ENCODE measurements at places on chromosomes 12 and 14.

- DNase-seq: no peak
These were observed 83.7 kb downstream of the VWF start for GRCh38 chr12:6040815-6041214.

DNA sequence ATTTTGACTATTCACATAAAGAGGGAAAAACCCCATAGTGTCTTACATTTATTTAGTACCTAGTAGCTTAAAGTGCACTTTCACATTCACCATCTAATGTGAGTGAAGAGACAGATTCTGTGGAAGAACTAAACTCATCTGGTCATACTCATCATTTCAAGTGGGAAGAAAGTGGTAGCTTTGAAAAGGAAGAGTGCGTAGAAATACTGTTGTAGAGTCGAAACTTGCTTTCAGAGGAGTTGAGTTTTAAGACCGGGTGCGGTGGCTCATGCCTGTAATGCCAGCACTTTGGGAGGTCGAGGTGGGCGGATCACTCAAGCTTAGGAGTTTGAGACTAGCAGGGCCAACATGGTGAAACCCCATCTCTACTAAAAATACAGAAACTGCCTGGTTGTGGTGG is 222.2 kb downstream of the ERC1 start:
- DNase-seq: no peak

DNA sequence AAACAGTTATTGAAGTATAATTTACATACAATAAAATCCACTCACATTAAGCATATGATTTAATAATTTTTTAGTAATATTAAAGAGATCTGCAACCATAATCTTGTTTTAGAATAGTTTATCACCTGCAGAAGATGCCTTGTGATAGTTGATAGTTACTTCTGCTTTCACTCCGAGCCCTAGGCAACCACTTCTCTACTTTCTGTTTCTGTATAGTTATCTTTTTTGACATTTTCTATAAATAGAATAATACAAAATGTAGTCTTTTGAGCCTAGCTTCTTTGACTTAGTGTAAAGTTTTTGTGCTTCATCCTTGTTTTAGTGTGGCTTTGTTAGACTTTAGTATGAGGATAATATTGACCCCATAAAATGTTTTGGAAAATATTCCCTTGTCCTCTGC is 111.0 kb downstream of the MNAT1 start:
- DNase-seq: no peak

GRCh38 chr14:50524731-50525515 is 7.4 kb downstream of the MAP4K5 start:
- DNase-seq: peak; percentile 34

GRCh38 chr12:70919597-70920035 is 922 bp downstream of the PTPRR start:
- DNase-seq: peak; percentile 3

GRCh38 chr14:63275611-63276010 is 43.1 kb downstream of the GPHB5 start:
- no peak for DNase-seq

DNA sequence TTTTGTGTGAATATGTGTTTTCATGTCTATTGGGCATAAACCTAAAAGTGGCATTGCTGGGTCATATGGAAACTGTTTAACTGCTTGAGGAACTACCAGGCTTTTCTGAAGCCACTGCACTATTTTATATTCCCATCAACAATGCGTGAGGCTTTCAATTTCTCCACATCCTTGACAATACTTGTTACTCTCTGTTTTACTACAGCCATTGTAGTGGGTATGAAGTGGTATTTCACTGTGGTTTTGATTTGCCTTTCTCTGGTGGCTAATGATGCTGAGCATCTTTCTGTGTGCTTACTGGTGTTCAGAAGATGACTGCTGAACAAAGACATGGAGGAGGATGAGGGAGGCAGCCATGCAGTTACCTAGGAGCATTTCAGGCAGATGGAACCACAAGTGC is 13.2 kb upstream of the TDG start:
- DNase-seq: no peak

- DNase-seq: no peak
These were observed 96.5 kb downstream of the DUSP16 start for GRCh38 chr12:12466157-12466556.

DNA sequence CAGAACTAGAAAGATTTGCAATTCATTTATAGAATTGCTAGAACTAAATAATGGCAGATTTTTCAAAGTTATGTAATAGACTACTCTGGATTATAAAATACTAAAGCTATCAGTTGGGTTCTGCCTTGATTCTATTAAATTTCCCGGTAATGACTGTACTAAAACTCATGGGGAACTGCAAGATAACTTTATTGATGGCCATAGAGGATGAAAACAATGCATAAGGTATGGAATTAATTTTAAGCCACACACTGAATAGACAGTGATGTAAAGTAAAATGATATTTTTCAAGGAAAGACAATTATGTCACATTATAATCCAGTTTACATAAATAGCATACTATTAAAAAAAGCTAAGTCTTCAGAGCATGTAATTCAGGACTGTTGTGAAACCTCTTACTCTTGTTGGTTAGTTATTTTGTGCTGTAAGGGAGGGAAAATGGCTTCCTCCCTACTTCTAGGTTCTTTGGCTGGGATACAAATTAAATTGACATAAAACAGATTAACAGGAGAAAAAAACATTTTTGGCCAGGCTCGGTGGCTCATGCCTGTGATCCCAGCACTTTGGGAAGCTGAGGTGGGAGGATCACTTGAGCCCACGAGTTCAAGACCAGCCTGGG is 134.4 kb upstream of the AMIGO2 start:
- no peak for DNase-seq

DNA sequence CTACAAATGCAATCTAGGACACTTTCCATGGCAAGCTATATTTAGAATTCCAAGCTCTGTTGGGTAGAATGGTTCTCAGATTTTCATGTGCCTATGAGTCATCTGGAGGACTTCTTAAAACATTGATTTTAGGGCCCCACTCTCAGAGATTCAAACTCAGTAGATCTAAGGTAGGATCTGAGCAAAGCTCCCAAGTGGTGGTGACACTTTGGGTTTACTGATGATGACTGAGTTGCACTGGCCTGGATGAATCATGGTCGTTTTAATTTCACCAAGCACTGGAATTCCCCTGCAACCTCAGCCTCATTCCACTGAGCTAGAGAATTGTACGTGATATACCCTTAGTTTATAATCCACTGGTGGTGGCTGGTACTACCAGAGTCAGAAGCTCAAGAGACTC is 86.5 kb downstream of the PPM1H start:
- peak; percentile 84 for DNase-seq

- DNase-seq: no peak
These were observed 16.1 kb downstream of the BTBD7 start for GRCh38 chr14:93316716-93317115.

DNA sequence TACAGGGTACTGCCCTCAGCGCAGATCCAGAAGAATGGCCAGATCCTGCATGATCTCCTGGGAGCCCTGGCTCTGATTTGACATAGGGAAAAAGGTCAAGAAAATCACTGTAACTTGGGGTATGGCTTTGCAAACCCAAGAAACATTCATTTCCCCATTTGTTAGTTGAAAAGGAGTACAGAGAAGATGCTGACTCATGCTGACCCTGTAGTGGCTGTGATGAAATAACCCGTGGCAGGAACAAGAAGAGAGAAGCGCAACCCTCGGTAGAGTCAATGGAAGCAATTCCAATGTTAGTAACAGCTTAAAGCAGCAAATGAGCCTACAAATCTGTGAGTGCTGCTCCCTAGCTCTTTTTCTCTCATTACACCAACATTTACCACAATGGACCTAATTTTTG is 281.6 kb upstream of the NPAS3 start:
- peak; percentile 84 for DNase-seq

GRCh38 chr14:99479160-99479905 is 1.3 kb downstream of the SETD3 start:
- DNase-seq: no peak

DNA sequence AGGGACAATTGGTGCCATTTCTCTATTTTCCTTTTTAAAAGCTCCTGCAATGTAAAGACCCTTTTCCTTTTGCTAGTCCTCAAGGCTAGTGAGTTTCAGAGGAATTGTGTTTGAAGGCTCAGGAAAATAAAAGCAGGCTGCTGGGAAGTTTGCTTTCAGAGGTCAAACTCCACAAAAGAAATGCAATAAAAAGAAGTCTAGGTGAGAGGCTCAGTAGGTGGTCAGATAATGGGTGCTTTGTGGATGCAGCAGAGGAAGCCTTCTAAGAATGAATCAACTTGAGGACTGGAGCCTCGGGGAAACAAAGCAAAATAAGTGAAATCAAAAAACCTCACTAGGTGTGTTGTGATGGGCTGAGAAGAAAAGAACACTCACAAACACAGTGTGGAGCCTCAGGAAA is 10.3 kb downstream of the CCDC175 start:
- DNase-seq: no peak

- DNase-seq: no peak
These were observed 471.9 kb downstream of the RPS29 start for GRCh38 chr14:49114161-49114893.

DNA sequence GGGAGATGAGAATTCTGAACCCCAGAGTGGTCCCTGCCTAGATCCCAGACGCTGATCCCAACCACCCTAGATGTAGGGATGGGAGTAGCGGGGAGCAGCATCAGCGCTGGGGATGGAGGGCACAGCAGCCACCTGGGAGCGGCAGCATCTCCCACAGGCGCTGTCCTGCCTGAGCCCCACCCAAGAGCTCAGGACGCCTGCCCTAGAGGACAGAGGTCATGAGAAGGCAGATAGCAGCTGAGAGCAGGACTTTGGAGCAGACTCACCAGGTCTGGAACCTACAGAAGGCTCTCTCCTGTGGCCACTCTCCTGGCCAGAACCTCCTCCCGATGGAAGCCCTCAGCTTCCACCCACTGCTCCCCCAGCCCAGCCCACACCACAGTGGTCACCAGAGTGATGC is 7.2 kb downstream of the CCDC85C start:
- no peak for DNase-seq

Measured in fibroblast of skin of right quadriceps (primary cell).